Testis (tissue), 5 donors: ENCODE measurements at places on chromosomes 5 and 9. TPM values are rescaled to one million over a fixed set of nuclear protein-coding genes. Genes with fewer than 3 reads are reported as not detected.

EGFL7 gene
- total RNA-seq, result 101 TPM

ALDOB gene
- not detected for total RNA-seq

STARD4 gene
- total RNA-seq, result 13.5 TPM

MIGA2 gene
- 42.7 TPM for total RNA-seq

SLC22A4 gene
- total RNA-seq, result 1.5 TPM

CCDC180 gene
- 52.3 TPM for total RNA-seq

DNA sequence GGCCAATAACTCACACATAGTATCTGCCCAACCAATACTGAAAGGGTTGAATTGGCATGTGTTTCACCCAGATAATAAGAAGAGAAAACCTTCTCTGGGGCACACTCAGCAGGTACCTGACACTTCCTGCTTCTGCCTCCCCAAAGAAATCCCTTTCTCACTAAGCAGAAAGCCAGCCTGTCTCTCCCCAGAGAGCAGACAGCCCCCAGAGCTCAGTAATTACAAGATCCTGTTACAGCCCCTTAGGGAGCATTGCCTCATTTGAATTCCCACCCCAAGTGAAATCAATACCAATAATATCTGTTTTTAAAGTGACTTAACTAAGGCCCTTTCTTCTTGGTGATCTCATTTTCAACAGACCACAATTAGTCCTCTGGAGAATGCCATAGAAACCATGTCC lies 38.5 kb upstream of the FOXI1 start:
- H3K4me1 ChIP-seq, result no peaks in the 10 kb centered on the region
- no peaks in the 10 kb centered on the region for H3K27me3 ChIP-seq
- no peak for DNase-seq

FOXE1 gene
- total RNA-seq, result 1.9 TPM

- DNase-seq, result no peak
- no peak overlapping the region for H3K4me3 ChIP-seq
- H3K27ac ChIP-seq, result no peak overlapping the region
- H3K4me1 ChIP-seq, result peaks cover 13% of the 10 kb centered on the region
These were observed 153.6 kb upstream of the CD180 start for GRCh38 chr5:67350185-67350584.
